Neural crest cell (in vitro differentiated cells): ENCODE measurements at places on chromosomes 16 and 17. TPM values are rescaled to one million over a fixed set of nuclear protein-coding genes. Genes with fewer than 3 reads are reported as not detected.
A peak's percentile ranks its signal among the peaks of the same experiment; 100 is the strongest.

- peak overlapping the region; percentile 99 for H3K4me3 ChIP-seq
- H3K4me1 ChIP-seq, result peaks cover 56% of the 10 kb centered on the region
- H3K27me3 ChIP-seq, result no peaks in the 10 kb centered on the region
- H3K36me3 ChIP-seq, result peaks cover 18% of the 10 kb centered on the region
Measured at GRCh38 chr17:16351831-16352230, 1.4 kb downstream of the CENPV start.

GLIS2 gene
- total RNA-seq, result 17.2 and 17.4 TPM in 2 replicates

DNA sequence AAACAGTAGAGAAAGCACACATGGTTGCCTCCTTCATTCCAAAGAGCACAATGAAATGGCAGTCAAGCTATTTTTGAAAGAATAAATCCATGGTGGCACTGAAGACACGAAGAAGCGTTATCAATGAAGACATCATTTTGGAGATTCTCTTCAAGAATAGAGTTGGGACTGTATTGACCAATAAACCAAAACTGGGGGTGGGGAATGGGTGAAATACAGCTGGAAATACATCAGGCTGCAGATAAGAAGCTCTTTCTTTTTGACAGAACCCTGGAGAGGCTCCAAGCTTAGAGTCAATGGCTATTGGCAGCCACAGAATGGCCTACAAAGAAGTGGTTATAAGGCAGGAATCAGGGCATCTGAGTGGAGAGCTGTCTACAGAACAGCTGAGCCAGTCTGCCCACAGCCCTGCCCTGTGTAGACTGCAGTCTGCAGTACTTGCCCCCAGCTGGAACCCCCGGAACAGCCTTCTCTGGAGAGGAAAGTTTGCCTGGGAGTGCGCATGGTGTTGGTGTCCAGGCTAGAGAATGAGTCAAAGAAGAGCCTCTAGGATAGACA lies 100.4 kb downstream of the STX8 start:
- H3K4me3 ChIP-seq, result no peak overlapping the region
- peaks cover 3% of the 10 kb centered on the region for H3K36me3 ChIP-seq
- peaks cover 7% of the 10 kb centered on the region for H3K4me1 ChIP-seq
- H3K27ac ChIP-seq, result no peak overlapping the region
- H3K27me3 ChIP-seq, result no peaks in the 10 kb centered on the region

DNA sequence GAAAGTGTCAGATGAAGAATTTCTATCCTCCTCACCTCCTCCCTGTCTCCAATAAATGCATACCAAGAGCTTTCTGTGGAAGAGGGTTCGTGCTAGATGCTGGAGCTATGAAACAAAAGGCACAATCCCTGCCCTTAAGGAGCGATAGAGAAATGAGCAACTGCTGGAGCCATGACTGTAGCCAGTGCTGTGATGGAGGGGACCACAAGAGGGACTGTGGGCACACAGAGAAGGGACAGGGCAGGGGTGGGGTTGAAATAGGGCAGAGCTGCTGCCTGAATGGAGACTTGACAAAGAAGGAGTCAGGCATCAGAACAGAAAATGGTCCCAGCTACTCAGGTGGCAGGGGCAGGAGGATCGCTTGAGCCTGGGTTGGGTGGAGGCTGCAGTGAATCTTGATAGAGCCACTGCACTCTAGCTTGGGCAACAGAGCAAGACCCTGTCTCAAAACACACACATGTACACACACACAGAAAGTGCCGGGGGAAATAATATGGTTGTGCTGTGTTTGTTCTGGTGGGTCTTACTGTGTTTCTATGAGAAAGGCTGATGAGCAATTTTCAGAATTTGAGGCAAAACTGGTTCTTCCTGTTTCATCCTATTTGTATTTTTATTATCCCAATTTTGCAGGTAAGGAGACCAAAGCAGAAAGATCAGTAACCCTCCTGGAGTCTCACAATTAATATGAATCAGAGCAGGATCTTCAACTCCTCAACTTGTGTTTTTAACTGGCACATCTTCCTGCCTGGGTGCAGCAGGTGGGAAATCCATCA lies 16.5 kb downstream of the TMEM98 start:
- H3K27ac ChIP-seq, result no peak overlapping the region
- DNase-seq, result no peak
- H3K4me3 ChIP-seq, result no peak overlapping the region
- H3K36me3 ChIP-seq, result peaks cover 26% of the 10 kb centered on the region
- H3K4me1 ChIP-seq, result no peaks in the 10 kb centered on the region

GRCh38 chr16:74760007-74760767 lies 14.4 kb downstream of the FA2H start:
- H3K4me3 ChIP-seq, result no peak overlapping the region
- H3K4me1 ChIP-seq, result no peaks in the 10 kb centered on the region
- H3K27me3 ChIP-seq, result no peaks in the 10 kb centered on the region
- no peaks in the 10 kb centered on the region for H3K36me3 ChIP-seq

- DNase-seq, result no peak
- no peaks in the 10 kb centered on the region for H3K36me3 ChIP-seq
- no peaks in the 10 kb centered on the region for H3K27me3 ChIP-seq
- peaks cover 8% of the 10 kb centered on the region for H3K4me1 ChIP-seq
- no peak overlapping the region for H3K4me3 ChIP-seq
- H3K27ac ChIP-seq, result no peak overlapping the region
Measured at GRCh38 chr16:88482630-88483391, 29.7 kb downstream of the ZFPM1 start.

DNA sequence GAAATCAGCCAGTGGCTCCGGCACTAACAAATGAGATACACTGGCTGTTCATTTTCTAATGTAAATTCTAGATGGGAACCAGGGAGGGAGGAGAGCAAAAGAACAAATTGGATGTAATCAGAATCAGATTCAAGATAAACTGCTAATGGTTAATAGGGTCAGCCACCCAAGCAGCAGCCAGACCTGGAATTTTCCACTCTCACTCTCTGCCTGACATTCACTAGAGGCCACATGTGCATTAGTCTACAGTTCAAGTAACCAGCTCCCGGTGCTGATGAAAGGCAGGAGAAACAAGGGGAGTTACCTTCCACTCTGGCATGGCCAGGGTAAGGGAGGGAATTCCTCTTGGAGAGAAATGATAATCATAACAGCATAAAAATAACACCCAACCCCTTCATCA lies 597.7 kb downstream of the TOX3 start:
- DNase-seq, result no peak
- no peaks in the 10 kb centered on the region for H3K36me3 ChIP-seq
- no peak overlapping the region for H3K27ac ChIP-seq
- H3K4me3 ChIP-seq, result no peak overlapping the region
- no peaks in the 10 kb centered on the region for H3K27me3 ChIP-seq

CTF1 gene
- total RNA-seq, result 1.6 and 2.6 TPM in 2 replicates

DNA sequence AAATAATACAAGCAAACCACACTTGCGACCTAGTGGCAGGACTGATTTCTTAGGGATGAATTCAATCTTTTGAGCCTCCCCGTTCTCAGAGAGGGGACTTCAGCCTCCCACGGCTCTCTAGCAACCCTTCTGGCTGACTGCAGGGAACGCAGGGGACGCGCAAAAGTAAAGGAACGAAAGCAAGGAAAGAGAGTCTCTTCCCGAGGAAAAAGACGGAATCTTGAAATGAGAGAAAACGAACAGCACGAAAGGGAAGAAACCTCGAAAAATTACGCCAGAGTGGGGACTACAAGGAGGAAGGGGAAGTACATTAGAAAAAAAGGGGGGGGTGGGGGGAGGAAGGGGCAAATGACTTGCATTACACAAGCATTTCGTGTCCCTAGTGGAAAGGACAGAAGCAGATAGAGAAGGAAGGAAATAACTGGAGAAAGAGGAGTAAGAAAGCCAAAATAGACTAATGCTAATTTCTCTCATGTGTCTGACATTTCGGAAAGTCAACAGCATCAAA lies 1.2 kb downstream of the GRB2 start:
- peaks cover 26% of the 10 kb centered on the region for H3K4me1 ChIP-seq
- peak overlapping the region; percentile 90 for H3K27ac ChIP-seq
- no peaks in the 10 kb centered on the region for H3K36me3 ChIP-seq
- peaks cover 16% of the 10 kb centered on the region for H3K27me3 ChIP-seq
- DNase-seq, result peak; percentile 56

DNA sequence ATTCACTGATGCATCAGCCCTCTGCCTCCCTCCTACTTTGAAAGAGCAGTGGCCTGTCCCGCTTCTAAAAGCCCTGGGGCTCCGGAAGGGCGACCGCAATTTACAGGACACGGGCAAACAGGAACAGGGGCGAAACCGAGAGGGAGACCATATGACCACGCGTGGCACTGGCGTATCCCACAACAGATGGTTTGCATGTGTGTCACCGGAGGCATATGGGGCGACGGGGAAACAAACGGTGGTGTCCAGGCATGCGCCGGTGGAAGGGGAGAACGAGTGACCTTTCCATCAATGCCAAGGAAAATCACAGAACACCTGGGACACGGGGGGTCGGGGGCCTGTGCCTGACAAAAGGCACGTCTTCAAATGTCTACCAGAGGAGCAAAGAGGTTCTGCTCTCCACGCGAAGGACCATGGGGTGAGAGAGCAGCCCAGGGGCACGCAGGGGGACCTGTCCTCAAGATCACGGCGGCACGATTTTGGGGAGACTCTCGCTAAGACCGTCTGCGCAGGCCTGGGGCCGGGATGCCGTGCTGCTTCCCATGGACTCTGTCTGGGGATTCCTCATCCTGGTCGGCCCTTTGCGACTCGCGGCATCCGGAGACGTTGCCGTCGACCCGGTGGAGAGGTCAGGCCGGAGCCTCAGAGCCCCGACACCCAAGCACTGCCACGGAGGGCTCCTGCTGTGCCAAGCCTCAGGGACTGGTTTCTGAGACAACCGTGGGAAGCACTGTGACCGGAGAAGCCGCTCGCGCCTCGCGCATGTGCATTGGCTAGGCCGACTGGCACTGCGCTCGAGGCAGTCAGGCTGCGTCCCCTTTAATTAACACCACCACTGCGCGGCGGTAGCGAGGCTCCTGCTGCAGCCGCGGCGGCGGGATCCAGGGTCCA lies 12.8 kb upstream of the KCNJ18 start:
- no peak overlapping the region for H3K4me3 ChIP-seq
- H3K36me3 ChIP-seq, result peaks cover 4% of the 10 kb centered on the region
- no peak for DNase-seq
- no peaks in the 10 kb centered on the region for H3K27me3 ChIP-seq

DNA sequence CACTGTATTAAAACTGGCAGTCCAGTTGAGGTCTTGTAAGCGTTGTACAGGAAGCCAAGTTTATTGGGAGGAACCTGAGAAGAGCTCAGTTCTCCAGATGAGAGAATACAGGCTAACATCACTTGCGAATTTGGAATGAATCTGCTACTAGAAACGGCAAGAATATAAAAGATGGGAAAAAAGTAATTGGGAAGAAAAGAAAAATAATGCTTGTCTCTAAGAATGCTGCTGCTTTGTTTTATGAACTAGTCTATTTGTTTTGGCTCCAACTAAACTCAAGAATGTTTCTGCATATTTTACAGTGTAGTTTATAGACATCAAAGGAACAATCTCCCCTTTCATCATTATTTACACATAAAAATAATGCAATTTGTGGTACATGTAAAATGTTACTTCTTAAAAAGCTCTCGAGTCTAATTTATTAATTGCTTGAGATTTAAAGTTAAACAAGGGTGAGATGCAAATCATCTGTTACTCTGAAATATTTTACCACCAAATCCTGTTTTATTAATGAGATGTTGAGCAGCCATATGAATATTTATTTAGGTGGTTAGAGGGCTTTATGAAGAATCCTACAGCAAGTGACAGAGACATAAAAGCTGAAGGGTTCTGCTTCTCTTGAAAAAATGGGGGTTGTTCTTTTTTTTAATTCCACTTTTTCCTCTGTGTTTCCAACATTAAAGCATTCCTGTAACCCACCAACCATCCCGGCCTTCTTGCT lies 162.1 kb upstream of the AXIN2 start:
- peaks cover 2% of the 10 kb centered on the region for H3K36me3 ChIP-seq
- H3K27me3 ChIP-seq, result no peaks in the 10 kb centered on the region
- DNase-seq, result no peak
- H3K4me1 ChIP-seq, result peaks cover 26% of the 10 kb centered on the region

GRCh38 chr17:8100111-8100510 lies 12.6 kb upstream of the ALOX12B start:
- no peak overlapping the region for H3K4me3 ChIP-seq
- H3K27me3 ChIP-seq, result peaks cover 30% of the 10 kb centered on the region
- no peak overlapping the region for H3K27ac ChIP-seq
- no peaks in the 10 kb centered on the region for H3K36me3 ChIP-seq

EVI2A gene
- total RNA-seq, result not detected in 2 replicates

DNA sequence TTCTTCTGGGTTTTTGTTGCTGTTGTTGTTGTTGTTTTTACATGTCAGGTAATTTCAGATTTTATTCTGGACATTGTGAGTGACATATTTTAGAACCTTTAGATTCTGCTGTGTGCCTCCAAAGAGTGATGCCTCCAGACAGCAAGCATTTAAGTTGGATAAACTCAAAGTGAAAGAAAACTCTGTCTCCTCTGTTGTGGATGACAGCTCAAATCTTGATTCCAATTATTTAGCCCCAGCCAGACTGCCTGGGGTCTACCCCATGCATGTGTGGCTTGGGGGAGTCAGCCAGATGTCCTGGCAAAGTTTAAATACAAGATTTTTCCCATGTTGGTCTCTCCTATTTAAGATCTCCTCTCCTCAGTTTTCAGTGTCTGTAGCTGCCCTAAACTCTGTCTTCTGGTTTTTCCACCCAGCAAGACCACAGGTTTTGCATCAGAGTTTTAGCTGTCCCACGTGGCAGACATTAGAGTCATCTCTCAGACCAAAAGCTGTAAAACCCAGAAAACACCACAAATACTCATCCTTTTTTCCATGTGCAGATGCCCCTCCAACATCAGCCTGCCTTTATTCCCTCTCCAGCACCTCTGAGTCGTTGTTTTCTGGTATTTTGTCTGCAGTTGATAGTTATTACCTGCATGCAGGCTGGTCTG lies 19.4 kb upstream of the ZNF469 start:
- H3K27me3 ChIP-seq, result peaks cover 2% of the 10 kb centered on the region
- no peaks in the 10 kb centered on the region for H3K36me3 ChIP-seq
- no peak overlapping the region for H3K4me3 ChIP-seq
- H3K4me1 ChIP-seq, result peaks cover 23% of the 10 kb centered on the region
- DNase-seq, result no peak

PIMREG gene
- total RNA-seq, result 115 and 120 TPM in 2 replicates

- peaks cover 20% of the 10 kb centered on the region for H3K4me1 ChIP-seq
- no peak for DNase-seq
- no peaks in the 10 kb centered on the region for H3K36me3 ChIP-seq
- no peaks in the 10 kb centered on the region for H3K27me3 ChIP-seq
Measured at GRCh38 chr17:83155128-83156121, 76.0 kb downstream of the METRNL start.

GRCh38 chr17:74821655-74822334 lies 37.9 kb downstream of the GRIN2C start:
- peaks cover 7% of the 10 kb centered on the region for H3K4me1 ChIP-seq
- no peaks in the 10 kb centered on the region for H3K36me3 ChIP-seq
- no peaks in the 10 kb centered on the region for H3K27me3 ChIP-seq
- DNase-seq, result no peak

- H3K36me3 ChIP-seq, result peaks cover 12% of the 10 kb centered on the region
- peaks cover 7% of the 10 kb centered on the region for H3K4me1 ChIP-seq
- no peak overlapping the region for H3K4me3 ChIP-seq
- H3K27ac ChIP-seq, result no peak overlapping the region
- no peak for DNase-seq
- no peaks in the 10 kb centered on the region for H3K27me3 ChIP-seq
Measured at GRCh38 chr17:606508-607250, 108.0 kb downstream of the VPS53 start.

GRCh38 chr17:4518901-4519300 lies 20.2 kb downstream of the SPNS2 start:
- H3K27ac ChIP-seq, result peak overlapping the region; percentile 35
- H3K4me1 ChIP-seq, result peaks cover 23% of the 10 kb centered on the region
- H3K36me3 ChIP-seq, result no peaks in the 10 kb centered on the region
- no peak for DNase-seq

GRCh38 chr16:2902337-2903130 lies 9.2 kb upstream of the FLYWCH1 start:
- peaks cover 34% of the 10 kb centered on the region for H3K4me1 ChIP-seq
- H3K36me3 ChIP-seq, result peaks cover 3% of the 10 kb centered on the region
- H3K27me3 ChIP-seq, result peaks cover 4% of the 10 kb centered on the region
- DNase-seq, result no peak
- peak overlapping the region; percentile 80 for H3K4me3 ChIP-seq
